ENCODE measurements at places on chromosomes 3 and 15. TPM values are rescaled to one million over a fixed set of nuclear protein-coding genes. Genes with fewer than 3 reads are reported as not detected.
A peak's percentile ranks its signal among the peaks of the same experiment; 100 is the strongest.

GRCh38 chr3:170701696-170702678 is 116.1 kb upstream of the SLC7A14 start:
- no peak overlapping the region for H3K4me3 ChIP-seq
- H3K36me3 ChIP-seq, result no peaks in the 10 kb centered on the region
- no peak overlapping the region for H3K27ac ChIP-seq
- peaks cover 7% of the 10 kb centered on the region for H3K4me1 ChIP-seq

GRCh38 chr15:44102675-44103254 is 92.3 kb downstream of the FRMD5 start:
- no peak for DNase-seq
- H3K4me1 ChIP-seq, result no peaks in the 10 kb centered on the region
- no peaks in the 10 kb centered on the region for H3K27me3 ChIP-seq
- no peaks in the 10 kb centered on the region for H3K36me3 ChIP-seq

- H3K4me3 ChIP-seq, result no peak overlapping the region
- H3K27me3 ChIP-seq, result no peaks in the 10 kb centered on the region
- no peaks in the 10 kb centered on the region for H3K36me3 ChIP-seq
- H3K27ac ChIP-seq, result no peak overlapping the region
Observed at GRCh38 chr3:176655404-176656094, 541.7 kb downstream of the TBL1XR1 start.

GRCh38 chr3:61864886-61865285 is 303.5 kb downstream of the PTPRG start:
- no peak for DNase-seq
- no peak overlapping the region for H3K4me3 ChIP-seq
- no peaks in the 10 kb centered on the region for H3K36me3 ChIP-seq
- no peaks in the 10 kb centered on the region for H3K4me1 ChIP-seq

- H3K27ac ChIP-seq, result peak overlapping the region; percentile 100
- no peak for DNase-seq
- H3K27me3 ChIP-seq, result no peaks in the 10 kb centered on the region
- H3K4me1 ChIP-seq, result peaks cover 35% of the 10 kb centered on the region
Observed at GRCh38 chr3:69012100-69012799, 1.2 kb downstream of the EOGT start.

- no peaks in the 10 kb centered on the region for H3K4me1 ChIP-seq
- no peak overlapping the region for H3K27ac ChIP-seq
- H3K27me3 ChIP-seq, result no peaks in the 10 kb centered on the region
- no peak overlapping the region for H3K4me3 ChIP-seq
- DNase-seq, result no peak
Observed at GRCh38 chr15:46556010-46556409, 921.2 kb downstream of the SQOR start.

GRCh38 chr3:16247282-16248061 is 17.3 kb downstream of the DPH3 start:
- H3K27me3 ChIP-seq, result no peaks in the 10 kb centered on the region
- DNase-seq, result peak; percentile 89
- no peaks in the 10 kb centered on the region for H3K36me3 ChIP-seq
- H3K4me3 ChIP-seq, result no peak overlapping the region

GRCh38 chr3:151008699-151009098 is 36.2 kb upstream of the CLRN1 start:
- H3K4me3 ChIP-seq, result no peak overlapping the region
- no peak overlapping the region for H3K27ac ChIP-seq
- no peaks in the 10 kb centered on the region for H3K27me3 ChIP-seq

- no peak for DNase-seq
- H3K4me3 ChIP-seq, result no peak overlapping the region
- no peaks in the 10 kb centered on the region for H3K4me1 ChIP-seq
- H3K36me3 ChIP-seq, result no peaks in the 10 kb centered on the region
- H3K27me3 ChIP-seq, result no peaks in the 10 kb centered on the region
- H3K27ac ChIP-seq, result no peak overlapping the region
Observed at GRCh38 chr3:29764041-29764440, 483.2 kb downstream of the RBMS3 start.

DNA sequence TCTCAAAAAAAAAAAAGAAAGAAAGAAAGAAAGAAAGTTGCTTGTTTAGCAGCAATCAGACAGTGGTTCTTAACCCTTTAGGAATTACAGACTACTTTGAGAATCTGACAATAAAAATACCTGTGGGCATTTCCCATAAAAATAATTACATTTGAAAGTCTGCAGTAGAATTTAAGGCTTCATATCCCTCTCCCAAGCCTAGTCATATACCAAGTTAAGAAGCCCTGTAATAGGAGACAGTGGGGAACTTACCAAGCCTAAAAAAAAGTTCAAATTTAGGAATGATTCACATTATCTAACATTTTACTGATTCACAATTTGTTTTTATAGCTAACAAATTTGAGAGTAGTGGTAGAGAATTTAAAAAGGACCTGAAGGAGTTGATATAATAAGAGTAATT is 47.5 kb downstream of the LRRFIP2 start:
- no peaks in the 10 kb centered on the region for H3K36me3 ChIP-seq
- no peak for DNase-seq
- H3K4me1 ChIP-seq, result no peaks in the 10 kb centered on the region
- no peak overlapping the region for H3K27ac ChIP-seq

Gene TEX55
- not detected for total RNA-seq

Gene WDR76
- 5.2 TPM for total RNA-seq

Gene TRH
- total RNA-seq, result not detected

Gene PRR20G
- not detected for total RNA-seq

Gene TMCO5A
- not detected for total RNA-seq

Gene ATXN7
- 13.2 TPM for total RNA-seq
